ENCODE measurements at places on chromosomes 16 and 17.

DNA sequence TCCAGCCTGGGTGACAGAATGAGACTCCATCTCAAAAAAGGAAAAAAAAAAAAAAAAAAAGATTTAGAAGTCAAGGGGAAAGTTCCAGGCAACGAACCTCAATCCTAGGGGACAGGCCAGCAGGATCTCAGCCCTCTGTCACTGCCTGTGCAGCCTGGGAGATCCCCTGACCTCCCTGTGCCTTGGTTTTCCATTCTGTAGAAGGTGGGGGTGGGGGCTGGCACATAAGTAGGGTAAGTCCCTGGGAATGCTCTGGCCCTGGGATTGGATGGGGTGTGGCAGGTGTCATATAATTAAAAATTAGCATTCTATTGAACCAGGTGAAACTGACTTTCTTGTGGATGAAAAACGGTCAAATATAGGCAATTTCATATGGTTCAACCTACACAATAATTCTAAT is 90.5 kb downstream of the C16orf78 start:
- no peak for DNase-seq

DNA sequence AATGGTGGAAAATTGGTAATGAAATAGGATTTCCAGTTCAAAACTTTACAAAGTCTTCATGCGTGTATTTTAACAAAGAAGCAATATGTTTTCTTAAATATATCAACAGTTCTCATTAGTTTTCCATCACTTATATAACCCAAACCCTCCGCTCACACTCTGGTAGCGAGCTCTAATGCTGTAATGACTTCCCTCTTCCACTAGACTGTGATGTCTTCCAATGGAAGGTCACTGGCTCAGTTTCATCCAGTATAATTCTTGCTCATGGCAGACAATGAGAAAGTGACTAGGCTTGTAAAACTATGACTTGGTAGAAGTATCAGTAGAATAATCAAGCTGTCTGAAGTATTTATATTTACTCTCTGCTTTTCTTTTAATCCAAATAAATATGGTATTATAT is 32.8 kb downstream of the NETO2 start:
- no peak for DNase-seq

- no peak for DNase-seq
Observed at GRCh38 chr17:82380860-82381702, 9.5 kb downstream of the UTS2R start.

DNA sequence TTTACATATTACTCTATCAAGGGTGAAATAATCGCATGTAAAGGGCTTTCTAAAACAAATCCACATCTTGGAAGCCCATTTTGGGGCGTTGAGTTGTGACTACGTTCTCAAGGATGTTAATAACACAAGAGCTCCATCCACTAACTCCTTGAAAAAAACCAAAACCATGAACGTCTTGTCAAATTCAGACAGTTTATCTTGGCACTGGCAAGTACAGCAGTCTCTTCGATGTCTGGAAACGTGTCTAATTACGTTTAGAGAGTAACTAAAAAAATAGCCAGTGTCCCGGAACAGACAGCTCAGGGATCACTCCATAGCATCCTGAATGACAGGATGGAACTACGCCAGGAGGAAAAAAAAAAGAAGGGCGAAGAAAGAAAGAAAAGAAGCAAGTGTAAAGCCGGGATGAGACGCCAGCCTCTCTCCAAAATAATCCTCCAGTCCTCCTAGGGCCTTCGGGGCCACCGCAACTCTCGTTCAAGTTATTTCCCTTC is 954 bp downstream of the MYO1D start:
- no peak for DNase-seq

DNA sequence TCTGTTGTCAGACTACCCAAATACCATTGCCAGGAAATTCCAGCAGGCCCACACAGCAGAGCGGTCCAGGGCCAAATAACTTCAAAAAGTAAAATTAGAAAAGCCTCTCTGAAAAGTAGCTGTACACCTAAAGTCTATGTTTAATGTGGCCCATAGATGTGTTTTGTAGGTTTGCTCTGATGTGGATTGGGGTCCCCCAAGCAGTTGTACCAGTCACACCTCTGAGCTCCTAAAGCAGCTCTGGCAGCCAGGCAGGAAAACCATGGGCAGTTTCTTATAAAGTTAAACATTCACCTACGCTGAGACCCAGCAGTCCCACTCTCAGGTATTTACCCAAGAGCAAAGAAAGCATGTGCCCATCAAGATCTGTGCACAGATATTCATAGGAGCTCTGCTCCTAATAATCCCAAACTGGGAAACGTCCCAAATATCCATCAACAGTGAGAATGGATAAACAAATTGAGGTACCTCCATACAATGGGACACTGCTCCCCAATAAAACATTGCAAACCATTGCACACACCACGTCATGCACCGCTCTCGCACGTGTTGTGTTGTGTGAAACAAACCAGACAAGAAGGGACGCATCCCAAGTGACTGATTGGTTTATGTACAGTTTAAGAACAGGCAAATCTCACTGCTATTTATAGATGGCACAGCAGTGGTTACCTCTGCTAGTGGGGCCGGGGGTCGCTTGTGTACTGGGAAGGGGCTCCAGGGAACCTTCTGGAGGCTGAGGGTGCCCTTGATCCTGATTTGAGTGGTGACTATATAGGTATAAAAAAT is 15.8 kb upstream of the PRM1 start:
- no peak for DNase-seq

Data from SK-N-MC (cell line).